HT1080 (cell line): ENCODE measurements at places on chromosomes 7 and 10. TPM values are rescaled to one million over a fixed set of nuclear protein-coding genes. Genes with fewer than 3 reads are reported as not detected.

The TMEM139 gene
- total RNA-seq, result not detected in 2 replicates

The ACTL6B gene
- total RNA-seq, result not detected in 2 replicates

The CLRN3 gene
- total RNA-seq, result not detected in 2 replicates

The TRIM73 gene
- 0.10 TPM in 1 of 2 replicates, not detected in the other for total RNA-seq

- no peak for DNase-seq
These were observed 35.9 kb downstream of the FZD1 start for GRCh38 chr7:91299952-91300775.

DNA sequence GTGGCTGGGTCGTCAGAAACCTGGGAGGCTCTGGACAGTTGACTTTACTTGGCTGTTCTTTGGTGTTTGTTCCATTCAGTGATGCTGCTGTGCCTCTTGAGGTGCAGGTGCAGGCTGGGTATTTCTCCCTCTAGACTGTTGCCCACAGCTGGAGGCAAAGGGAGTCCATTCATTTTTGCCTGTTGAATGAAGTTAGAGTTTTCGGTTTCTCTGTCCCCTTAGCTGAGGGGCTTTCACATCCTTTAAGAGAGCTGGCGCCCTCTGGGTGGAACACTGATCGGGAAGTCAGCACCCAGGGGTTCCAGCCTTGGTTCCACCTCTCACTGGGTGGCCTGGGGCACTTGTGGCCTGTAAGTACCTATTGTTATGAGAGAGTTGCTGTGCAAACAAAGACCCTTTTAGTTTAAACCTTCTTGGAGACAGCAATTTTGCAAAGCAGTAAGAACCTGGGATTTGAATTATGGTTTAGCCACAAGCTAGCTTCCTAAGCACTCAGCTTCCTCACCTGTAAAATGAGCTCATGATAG, 67.2 kb downstream of the GRK5 start:
- DNase-seq, result no peak

- peak; percentile 49 for DNase-seq
These were observed 11.1 kb upstream of the CPA1 start for GRCh38 chr7:130369110-130369711.

- DNase-seq, result no peak
These were observed 1167.0 kb downstream of the SORCS3 start for GRCh38 chr10:105807935-105808587.
